ENCODE measurements at places on chromosomes 6 and 20.

DNA sequence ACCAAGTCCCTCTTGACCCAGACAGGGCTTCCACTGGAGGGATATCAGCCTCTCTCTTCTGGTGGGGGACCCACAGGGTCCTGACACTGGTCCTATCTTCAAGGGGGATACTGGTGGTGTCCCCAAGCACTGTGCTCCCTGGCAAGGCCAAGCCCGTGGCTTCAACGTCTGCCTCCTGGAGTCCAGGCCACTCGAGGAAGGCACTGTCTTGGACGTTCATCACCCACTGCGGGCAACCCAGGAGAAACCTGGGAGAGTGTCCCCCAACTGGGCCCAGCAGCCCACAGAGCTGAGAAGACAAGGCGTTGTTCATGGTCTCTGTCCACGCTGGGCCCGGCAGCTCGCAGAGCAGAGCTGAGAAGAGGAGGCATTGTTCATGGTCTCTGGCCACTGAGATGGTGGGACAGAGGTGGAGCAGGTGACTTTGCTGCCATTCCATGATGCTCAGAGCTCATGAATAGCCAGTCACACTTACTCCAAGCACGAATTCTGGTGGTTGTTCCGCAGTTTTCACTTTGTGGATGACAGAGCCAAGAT lies 37.5 kb upstream of the FRMD1 start:
- no peak for DNase-seq

GRCh38 chr6:99612551-99613408 lies 6.1 kb downstream of the PRDM13 start:
- DNase-seq: no peak

- DNase-seq: no peak
Observed at GRCh38 chr6:65760285-65760684, 53.3 kb upstream of the EYS start.

DNA sequence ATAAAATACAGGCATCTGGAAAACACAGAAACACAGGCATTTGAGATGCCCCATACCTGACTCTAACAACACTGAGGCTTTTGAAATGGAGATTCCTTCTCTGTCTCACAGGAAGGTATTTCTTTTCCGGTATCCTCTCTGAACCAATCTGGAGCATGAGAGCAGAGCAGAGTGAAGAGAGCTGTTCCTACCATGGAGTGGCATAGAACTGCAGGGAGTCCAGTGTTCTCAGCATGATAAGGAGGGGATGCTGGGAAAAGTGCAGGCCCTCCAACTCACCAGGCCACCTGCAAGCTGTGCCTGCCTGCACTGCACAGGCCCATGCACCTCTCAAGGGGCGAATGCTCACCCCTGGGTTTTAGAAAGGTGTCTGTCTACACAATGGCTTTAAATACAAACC lies 89.2 kb downstream of the FOXA2 start:
- no peak for DNase-seq

DNA sequence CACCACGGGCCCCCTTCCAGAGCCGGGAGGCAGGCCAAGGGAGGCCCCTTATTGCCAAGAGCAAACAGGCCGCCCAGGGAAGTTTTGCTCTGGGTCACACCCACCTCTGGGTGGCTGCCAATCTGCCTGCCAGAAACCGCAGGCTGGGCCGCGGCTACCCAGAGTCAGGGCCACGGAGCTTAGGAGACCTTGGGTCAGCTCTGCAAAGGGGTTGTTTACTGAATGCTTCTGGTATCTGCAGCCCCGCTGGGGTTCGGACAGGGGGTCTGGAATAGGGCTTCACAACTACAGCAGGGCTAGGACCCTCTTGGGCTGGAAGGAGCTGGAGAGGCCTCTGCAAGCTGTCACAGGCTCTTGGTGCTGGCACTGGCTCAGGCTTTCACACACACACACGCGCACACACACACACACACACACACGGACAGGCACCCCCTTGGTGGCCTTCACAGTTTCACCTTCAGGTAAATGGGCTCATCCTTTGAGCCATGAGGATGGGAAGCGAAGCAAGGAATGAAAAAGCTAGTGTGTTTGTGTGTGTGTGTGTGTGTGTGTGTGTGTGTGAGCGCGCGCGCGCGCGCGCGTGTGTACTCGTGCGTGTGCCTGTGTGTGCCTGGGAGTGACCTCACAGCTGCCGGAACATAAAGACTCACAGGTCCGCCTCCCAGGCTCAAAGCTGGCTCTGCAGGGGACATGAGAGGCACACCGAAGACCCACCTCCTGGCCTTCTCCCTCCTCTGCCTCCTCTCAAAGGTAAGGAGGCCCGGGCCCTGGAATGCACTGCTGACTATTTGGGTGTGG lies at the start of gene CCN5:
Gene CCN5, plus strand, starts transcription at position 669 of the 798 bp plus-strand sequence. Its CDS starts 22 bp downstream, at position 691.
- no peak for DNase-seq

GRCh38 chr6:119346936-119347335 lies 2.6 kb downstream of the MAN1A1 start:
- DNase-seq: no peak

- no peak for DNase-seq
Observed at GRCh38 chr6:27066802-27067201, 180.7 kb upstream of the PRSS16 start.

- no peak for DNase-seq
Observed at GRCh38 chr6:2806644-2807043, 35.0 kb downstream of the SERPINB1 start.

- DNase-seq: no peak
Observed at GRCh38 chr20:9478771-9479170, 35.6 kb upstream of the LAMP5 start.

DNA sequence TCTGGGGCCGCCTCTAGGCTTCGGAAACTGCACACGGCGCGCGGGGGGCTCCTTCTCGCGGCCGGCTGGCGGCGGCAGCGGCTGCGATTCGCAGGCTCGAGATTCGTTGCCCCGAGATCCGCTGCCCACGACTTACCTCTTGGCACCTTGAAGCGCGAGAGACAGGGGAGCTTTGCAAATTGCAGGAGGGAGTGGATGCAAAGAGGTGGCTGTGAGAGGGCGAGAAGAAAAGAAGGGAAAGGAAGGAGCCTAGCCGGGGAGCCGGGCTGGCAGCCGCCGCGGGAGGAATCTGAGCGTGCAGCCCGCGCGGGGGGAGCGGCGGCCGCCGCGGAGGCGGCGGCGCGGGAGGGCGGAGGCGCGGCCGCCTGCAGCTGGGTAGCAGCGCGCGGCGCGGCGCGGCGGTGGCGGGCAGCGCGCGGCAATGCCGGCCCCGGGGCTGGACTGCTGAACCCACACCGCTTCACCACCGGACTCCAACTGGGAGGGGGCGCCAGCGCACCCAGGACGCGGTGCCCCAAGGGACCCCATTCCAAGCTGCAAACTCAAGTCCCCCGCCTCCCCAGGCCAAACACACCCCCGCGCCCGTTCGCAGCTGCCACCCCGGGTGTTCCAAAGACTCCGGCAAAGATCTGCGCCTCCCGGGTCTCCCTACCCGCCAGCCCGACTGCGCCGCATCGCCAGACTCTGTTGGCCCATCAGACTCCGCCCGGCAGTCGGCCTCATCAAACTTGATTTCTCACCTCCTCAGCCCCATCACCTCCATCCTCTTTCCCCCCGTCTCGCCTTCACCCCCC lies 44.2 kb upstream of the SUPT3H start:
- peak; percentile 35 for DNase-seq

GRCh38 chr6:119343573-119344146 lies 5.9 kb downstream of the MAN1A1 start:
- DNase-seq: no peak

GRCh38 chr20:1833728-1834726 lies 61.2 kb upstream of the SIRPA start:
- DNase-seq: no peak

- no peak for DNase-seq
Observed at GRCh38 chr20:45279992-45280391, 25.6 kb upstream of the SLPI start.

DNA sequence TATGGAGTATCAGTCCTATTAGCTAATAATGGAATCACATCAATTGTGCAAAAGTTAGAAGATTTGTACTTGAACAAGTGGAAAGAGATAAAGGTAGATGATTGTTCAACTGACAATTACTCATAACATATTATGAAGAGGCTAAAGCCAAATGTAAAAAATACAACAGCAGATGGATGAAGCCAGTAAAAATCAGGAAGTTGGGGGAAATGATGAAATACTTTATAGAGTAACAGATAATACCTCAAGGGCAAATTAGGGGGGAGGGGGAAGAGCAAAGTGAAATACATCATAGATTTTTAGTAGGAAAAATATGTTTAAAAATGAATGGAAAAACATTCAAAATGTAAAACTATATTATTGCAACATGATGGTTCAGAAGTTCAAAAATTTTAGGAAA lies 114.0 kb downstream of the PDSS2 start:
- DNase-seq: no peak

- DNase-seq: no peak
Observed at GRCh38 chr6:168417679-168418557, 23.1 kb upstream of the SMOC2 start.

GRCh38 chr20:25203871-25204320 lies 8.4 kb downstream of the ENTPD6 start:
- DNase-seq: no peak

- no peak for DNase-seq
Observed at GRCh38 chr20:61548069-61548468, 296.0 kb downstream of the CDH4 start.

- DNase-seq: no peak
Observed at GRCh38 chr6:15434263-15434662, 188.4 kb downstream of the JARID2 start.

DNA sequence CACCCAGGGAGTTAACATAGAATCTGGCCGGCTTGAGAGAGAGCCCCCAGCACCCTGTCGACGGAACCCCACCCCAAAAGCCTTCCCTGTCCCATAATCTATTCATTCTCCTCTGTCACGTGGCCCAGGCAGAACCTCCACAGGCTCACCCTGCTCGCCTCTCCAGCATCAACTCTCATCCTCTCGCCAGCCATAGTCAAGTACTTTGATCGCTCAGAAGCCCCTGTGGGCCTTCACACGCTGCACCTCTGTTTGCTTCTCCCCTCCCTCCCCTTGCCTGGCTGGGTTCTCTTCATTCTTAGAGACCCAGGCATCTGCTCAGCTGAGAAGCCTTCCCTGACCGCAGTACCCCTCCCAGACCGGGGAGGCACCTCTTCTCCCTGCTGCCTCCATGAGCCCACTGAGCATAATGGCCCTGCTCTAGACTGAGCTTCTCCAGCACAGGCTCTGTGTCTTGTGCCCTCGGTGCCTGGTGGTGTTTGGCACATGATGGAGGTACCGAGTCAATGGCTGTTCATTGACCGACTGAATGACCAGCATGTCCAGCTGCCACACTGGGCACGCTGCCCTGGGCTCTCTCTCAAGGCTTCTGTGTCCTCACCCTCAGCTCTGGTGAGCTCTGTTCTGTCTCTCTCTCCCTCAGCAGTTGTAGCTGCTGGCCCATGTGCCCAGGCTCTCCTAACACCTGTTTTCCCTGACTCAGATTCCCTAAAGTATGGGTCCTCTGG lies 33.7 kb downstream of the PKIG start:
- no peak for DNase-seq

DNA sequence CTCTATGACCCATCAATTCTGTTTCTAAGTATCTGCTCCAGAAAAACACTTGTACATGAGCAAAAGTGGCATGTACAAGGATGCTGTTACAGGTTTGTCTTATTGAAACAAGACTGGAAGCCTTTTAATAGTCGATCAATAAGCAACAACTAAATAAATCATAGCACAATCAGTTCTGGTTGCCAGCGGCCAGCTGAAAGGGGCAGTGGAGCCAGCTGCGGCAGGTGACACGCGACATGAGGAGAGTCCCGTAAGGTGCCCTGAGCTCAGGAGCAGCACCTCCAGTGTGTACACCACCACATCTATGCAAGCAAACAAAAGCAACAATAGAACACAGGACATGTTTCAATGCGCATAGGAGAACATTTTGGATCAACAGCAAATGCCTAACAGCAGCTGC lies 20.7 kb upstream of the NNAT start:
- DNase-seq: no peak

DNA sequence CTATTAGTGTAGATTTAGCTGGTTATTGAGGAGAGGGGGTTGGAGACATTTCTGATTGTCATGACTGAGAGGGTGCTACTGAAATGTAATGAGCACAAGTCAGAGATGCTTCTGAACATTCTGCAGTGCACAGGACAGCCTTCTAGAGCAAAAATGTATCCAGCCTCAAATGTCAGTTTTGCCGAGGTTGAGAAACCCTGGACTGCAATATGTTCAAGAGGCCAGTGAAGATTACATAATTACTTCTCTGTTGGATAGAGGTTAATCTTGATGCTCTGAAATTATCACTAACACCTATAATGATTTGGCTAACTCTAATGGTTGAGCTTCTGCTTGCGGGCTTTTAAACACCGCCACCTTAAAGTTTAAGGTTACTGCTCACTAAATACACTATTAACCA lies 3.4 kb upstream of the DUSP22 start:
- DNase-seq: no peak

GRCh38 chr20:11174861-11175260 lies 501.1 kb upstream of the JAG1 start:
- no peak for DNase-seq

GRCh38 chr20:33010133-33010504 lies 2.6 kb downstream of the BPIFB2 start:
- DNase-seq: no peak

DNA sequence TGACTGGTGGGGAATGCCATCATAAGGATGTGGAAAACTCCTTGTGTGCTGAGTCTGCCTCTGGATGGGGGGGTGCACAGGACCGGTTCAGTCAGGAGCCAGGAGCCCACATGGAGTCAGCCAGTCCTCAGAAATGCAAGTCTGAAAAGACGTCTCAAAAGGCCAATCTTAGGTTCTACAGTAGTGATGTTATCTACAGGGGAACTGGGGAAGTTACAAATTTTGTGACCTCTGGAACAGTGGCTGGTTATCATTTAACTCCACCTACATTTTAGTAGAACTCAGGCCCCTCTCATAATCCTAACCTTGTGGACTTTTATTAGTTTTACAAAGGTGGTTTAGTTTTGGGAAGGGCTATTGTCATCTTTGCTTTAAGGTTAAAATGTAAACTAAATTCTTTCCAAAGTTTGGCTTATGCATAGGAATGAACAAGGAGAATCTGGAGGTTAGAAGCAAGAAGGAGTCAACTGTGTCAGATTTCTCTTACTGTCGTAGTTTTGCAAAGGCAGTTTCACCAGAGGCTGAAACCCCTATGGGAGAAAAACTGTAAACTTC lies 13.7 kb upstream of the TBC1D22B start:
- no peak for DNase-seq

- DNase-seq: no peak
Observed at GRCh38 chr6:15243910-15244619, 1.8 kb upstream of the JARID2 start.

DNA sequence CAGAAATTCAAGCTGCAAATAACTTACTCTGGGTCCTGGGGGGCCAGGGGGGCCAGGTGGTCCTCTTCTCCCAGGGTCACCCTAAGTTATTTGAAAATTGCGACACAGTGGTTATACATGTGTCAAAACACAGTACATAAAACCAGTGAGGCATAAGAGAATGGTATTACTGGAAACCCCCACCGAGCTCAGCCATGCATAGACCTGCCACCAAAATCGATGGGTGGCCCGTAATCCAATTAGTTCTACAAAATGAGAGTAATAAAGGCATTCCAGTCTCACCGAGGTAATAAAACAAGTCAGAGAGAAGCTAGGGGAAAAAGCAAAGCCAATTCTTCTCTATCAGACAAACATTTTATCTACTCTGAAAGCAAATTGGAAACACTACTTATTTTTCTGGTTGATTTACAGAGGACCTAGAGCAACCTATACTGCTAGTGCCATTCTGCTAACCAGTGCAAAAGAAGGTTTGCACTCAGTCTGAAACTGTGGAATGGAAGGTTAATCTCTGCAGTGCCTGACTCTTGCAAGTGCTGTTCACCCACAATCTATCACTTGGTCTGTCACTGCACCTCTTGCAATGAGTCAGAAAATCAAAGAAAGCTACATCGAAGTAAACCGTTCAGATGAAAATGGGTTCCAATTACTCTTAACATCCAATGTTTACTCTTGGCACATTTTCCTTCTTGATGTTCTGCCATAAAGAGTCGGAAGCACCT lies 32.4 kb downstream of the COL9A1 start:
- no peak for DNase-seq
